Stimulated activated CD8-positive, alpha-beta memory T cell treated with anti-CD3 and anti-CD28 coated beads, Interleukin-4, amount 100 ng/mL, for 4 hours (primary cell): ENCODE measurements at places on chromosomes 16 and 17.

- DNase-seq, result no peak
Measured at GRCh38 chr17:79658811-79659207, 48.0 kb upstream of the RBFOX3 start.

DNA sequence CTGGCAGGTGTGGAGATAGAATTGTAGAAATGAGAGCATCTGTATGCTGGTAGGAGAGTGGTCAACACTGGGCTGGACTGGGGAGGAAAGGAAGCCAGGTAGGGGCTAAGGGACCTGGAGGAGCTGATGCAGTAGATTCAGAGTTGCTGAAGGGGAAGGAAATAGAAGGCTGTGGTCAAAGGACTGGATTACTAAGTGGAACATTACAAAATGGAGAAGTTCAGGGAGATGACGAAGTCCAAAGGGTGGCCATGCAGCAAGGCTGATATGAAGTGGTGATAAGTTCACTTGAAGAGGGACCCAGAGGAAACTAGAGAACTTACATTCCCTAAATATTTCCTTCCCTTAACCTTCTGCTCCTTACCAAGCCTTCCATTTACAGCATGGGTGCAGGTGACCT lies 8.6 kb upstream of the CCL2 start:
- no peak for DNase-seq

GRCh38 chr17:65463242-65463641 lies 98.2 kb downstream of the AXIN2 start:
- no peak for DNase-seq

- no peak for DNase-seq
Measured at GRCh38 chr16:68284847-68285246, 20.5 kb downstream of the SLC7A6 start.

DNA sequence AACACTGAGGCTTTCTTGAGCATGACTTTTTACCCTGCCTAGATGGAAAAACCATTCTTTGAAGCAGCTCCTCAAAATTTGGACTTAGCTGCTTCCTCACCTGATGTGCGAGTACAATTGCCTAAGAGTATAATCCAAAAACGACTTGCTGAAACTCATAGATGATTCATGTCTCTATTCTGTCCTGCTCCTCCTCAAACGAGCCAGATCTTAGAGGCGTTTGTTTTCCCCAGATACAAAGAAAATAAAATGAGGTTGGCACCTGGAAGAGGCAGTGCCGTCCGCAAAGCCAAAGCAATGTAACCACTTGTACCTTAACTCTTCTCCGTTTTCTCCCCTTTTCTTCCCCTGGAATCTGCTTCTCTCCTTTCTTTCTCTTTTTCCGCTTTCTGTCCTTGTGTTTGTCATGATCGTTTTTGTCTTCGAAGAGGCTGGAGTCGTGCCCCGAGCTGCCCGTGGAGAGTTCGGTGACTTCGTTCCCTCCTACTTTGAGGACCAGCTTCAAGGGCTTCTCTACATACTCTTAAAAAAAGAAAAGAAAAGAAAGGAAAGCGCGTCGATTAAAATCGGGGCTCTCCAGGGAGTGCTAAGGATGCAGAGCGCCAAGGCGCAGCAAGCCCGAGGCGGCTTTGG lies 895 bp downstream of the BRD7 start:
- DNase-seq, result no peak

DNA sequence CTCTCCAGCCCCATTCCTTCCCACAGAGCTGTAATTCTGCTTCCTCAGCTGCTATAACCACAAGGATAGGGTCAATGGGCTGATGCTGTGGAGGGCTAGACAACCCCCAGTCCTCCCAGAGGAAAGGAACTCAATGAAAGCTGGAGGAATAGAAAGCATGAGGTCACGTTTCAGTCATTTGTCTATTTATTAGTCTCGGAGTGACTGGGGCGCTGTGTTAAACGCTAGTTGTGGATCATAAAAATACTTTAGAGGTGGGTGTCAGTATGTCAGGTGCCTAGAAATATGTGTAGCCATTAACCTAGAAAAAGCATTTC lies 787 bp upstream of the CCL3L1 start:
- no peak for DNase-seq
